ENCODE measurements at places on chromosomes 2 and 18.

GRCh38 chr18:44324361-44324760 lies 356.3 kb upstream of the SETBP1 start:
- no peak for DNase-seq

DNA sequence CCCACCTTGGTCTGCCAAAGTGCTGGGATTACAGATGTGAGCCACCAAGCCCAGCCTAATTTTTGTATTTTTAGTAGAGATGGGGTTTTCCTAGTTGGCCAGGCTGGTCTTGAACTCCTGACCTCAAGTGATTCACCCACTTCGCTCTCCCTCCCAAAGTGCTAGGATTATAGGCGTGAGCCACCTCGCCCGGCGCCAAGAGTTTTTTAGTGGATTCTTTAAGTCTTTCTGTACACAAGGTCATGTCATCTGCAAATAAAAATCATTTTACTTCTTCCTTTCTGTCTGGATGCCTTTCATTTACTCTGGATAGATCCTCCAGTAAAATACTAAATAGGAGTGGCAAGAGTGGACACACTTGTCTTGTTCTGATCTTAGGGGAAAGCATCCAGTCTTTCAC lies 61.7 kb downstream of the KCMF1 start:
- no peak for DNase-seq

GRCh38 chr2:5609201-5609600 lies 83.0 kb upstream of the SOX11 start:
- no peak for DNase-seq

DNA sequence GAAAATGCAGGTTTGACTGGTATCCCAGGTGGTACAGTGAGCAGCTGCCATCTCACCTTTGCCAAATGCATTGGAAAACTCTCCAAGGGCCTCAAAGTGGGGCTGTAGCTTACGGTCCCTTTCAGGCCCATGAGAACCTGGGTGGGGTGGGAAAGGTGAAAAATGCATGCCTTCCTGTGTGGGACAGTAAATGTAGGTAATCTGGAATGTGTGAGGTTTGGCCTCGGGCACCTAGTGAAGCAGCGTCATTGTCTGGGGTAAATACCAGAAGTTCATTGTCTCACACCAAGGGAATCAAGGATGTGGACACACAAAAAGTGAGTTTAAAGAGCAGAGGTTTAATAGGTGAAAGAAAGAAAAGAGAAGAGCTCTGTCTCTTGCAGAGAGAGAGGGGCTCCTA lies 36.6 kb downstream of the TIMM21 start:
- no peak for DNase-seq

DNA sequence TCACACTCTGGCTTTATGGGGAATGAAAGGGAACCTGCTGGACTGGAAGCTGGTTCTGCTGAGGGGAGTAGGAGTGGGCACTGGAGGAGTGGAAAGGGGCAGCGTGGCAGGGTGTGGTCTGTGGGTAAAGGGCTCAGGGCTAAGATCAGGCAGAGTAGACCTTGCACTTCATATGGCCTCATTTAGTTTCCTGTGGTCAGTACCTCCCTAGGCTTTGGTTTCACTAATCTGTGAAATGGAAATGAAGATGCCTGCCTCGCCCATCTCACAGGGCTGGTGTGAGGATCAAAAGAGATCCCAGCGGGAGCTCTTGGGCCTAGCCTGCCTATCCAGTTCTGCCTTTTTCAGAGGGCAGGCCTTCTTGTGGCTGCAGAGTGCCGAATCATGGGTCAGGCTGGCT lies 208.7 kb downstream of the LOXHD1 start:
- no peak for DNase-seq

- DNase-seq: no peak
These were observed 38.8 kb downstream of the TMEM178A start for GRCh38 chr2:39704540-39704939.

DNA sequence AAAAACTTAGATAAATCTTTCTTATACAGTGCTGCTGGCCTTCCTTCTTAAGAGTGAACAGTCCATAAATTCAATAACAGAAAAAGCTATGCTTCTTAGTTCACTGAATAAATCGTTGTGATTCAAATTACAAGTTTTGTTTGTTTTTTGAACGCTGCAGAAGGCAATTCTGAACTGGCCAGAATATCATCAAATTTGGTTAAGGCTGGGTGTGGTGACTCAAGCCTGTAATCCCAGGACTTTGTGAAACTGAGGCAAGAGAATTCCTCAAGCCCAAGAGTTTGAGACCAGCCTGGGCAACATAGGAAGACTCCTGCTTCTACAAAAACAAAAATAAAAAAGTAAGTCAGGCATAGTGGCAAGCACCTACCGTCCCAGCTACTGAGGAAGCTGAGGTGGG lies 111.2 kb upstream of the SLC39A10 start:
- DNase-seq: no peak

DNA sequence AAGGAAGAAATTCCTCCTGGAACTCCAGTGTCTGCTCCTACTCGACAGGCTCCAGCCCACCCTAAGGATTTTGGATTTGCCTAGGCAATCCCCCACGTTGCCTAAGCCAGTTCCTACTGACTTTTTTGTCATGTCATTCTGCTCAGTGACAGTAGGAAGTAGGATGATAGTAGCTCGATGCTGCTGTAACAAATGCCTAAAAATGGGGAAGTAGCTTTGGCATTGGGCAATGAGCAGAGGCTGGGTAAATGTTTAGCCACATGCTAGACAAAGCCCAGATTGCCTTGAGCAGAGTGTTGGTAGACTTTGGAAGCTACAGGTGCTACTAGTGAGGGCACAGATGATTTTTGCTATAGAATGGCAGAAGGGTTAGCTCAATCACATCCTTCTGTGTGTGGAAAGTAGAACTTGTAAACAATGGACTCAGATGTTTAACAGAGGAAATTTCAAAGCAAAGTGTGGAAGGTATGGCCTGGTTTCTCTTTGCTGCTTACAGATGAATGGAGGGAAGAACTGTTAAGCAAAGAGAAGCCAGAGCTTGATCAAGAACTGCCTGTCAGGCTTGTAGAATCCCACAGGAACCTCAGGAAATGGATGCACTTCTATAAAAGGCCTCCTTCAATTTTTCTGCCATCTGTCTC lies 154.8 kb downstream of the RNF144A start:
- DNase-seq: no peak

DNA sequence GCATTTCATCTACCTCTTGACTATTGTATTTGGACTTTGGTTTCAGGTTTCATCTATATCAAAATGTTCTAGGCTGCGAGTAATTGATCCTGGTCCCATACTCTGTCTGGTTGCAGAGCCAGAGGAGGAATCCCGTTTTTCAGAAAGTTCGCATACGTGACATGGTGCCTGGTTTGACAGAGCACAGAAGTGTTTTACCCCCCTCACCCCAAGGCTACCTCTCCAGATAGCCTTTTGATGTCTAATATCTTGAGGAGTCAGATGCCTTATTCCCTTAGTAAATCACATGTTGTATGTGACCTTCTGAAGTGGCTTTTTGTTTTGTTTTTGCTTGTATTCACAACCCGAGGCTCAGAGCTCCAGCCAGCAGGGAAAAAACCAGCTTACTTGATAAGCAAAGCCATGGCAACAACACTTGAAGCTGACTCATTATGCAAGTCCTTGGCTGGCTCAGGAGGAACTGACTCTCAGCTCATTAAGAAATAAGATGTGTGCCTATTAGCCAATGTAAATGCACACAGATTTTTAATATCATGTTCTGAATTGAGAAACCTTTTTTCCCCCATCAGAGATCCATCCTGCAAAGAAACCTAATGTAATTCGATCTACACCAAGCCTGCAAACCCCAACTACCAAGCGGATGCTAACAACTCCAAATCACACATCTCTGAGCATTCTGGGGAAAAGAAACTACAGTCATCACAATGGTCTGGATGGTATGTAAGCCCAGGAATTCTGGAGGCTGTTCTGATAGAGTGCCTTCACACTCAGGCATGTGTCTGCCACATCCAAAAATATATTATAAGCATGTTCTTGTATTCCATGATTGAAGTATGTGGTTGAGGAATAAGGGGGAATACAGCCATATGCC lies 41.4 kb downstream of the OXER1 start:
- no peak for DNase-seq

GRCh38 chr18:54607213-54608027 lies 16.4 kb downstream of the DYNAP start:
- no peak for DNase-seq

GRCh38 chr2:197124639-197125390 lies 185.8 kb downstream of the ANKRD44 start:
- no peak for DNase-seq

- DNase-seq: no peak
These were observed 44.3 kb downstream of the CACNB4 start for GRCh38 chr2:152054593-152054992.

GRCh38 chr18:12159446-12159845 lies 65.8 kb downstream of the ANKRD62 start:
- no peak for DNase-seq

DNA sequence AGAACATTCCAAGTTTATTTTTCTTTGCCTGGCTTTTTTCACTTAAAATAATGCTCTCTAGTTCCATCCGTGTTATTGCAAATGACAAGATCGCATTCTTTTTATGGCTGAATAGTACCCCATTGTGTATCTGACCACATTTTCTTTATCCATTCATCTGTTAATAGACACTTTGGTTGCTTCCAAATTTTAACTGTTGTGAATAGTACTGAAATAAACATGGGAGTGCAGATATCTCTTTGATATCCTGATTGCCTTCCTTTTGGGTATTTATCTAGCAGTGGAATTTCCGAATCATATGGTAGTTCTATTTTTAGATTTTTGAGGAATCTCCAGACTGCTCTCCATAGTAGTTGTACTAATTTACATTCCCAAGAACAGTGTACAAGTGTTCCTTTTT lies 230.5 kb downstream of the FIGN start:
- no peak for DNase-seq

DNA sequence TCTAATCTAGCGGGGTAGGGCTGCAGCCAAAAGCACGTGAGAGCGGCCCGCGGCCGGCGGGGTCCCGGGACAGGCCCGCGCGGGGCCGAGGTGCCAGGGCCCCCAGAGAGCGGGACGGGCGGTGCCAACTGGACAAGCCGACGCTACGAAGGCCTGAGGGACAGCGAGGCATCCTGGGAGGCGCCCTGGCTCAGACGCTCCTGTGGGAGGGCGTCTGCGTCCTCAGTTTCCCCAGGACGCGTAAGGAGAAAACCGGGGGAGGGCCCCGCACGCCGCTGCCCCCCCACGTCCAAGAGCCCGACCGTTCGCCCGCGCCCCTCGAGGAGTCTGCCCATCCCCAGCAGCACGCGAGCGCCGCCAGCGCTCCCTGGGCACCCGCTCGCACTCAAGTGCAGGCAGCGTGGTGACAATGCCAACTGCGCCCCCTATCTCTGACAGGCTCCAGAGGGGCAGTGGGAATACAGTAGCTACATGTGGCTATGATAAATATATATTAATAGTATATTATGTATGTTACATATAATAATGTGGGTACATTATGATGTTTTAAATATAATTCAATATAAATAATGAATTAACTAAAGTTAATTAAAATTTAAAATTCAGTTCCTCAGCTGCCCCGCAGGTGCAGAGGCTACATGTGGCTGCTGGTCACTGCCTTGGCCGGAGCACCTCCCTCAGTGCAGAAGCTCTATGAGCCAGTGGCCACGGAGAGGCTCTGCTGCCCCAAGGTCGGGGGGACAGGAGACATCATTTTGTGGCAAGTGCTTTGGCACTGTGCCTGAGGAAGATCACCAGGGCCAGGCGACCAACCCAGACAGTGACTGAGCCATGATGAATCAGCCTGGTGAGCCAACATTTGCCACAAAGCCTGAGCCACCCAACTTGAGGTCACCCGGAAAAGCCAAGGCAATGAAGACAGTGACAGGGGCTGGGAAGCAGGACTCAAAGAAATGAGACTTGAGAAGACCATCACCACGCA lies 5.5 kb upstream of the SFT2D3 start:
- no peak for DNase-seq

DNA sequence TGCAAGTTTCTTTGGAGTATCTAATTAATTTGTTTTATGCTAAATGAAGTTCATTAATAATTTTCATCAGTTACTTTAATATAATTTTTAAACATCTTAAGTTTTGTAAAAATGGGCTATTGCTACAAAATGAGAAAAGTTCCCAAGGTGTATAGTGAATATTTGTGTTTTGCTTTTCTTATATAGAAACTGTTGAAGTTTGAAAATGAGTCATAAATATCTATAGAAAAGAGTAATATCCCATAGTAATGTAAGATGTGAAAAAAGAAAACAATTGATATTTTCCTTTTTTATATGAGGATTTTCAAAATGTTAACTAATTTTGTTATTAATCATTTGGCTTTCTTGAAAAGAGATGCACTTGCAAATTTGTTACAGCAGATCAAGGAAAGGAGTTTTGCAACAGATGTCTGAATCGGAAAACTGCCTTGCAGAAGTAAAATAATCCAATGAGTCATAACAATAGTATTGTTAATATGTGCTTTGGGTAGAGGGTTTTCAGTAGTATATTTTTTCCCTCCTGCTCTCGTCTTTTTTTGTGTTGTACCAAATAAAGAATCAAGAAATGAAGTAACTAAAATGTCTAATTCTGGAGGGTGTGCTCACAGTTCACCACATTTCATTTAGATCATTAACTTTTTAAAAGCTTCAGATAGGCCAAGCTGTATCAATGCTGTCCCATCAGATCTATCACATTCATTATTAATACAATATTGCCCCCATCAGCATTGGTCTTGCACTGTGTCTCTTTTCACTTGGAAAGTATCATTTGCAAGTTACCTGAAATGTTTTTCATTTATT lies 15.5 kb downstream of the DUSP19 start:
- no peak for DNase-seq

GRCh38 chr2:108323619-108324018 lies 34.9 kb downstream of the SULT1C2 start:
- DNase-seq: no peak

GRCh38 chr2:127591221-127591923 lies 54.6 kb upstream of the GPR17 start:
- peak; percentile 32 for DNase-seq

DNA sequence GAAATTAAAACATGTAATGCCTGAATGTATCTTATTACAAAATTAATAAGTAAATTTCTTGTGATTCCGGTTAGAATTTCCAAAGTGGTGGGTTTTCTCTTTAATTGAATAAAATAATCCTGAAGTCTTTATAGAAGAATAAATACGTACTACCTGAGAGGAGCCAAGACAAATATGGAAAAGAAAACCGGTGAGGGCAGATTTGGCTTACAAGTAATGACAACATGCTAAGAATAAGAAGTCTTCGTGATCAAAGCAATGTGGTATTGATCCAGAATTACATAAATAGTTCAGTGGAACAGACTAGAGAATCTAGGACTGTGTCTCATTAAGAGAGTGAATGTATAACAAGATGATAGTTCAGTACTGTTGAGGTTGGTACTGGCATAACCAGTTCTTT lies 167.5 kb downstream of the NEDD4L start:
- DNase-seq: no peak

GRCh38 chr2:199197448-199197847 lies 260.3 kb downstream of the SATB2 start:
- no peak for DNase-seq

DNA sequence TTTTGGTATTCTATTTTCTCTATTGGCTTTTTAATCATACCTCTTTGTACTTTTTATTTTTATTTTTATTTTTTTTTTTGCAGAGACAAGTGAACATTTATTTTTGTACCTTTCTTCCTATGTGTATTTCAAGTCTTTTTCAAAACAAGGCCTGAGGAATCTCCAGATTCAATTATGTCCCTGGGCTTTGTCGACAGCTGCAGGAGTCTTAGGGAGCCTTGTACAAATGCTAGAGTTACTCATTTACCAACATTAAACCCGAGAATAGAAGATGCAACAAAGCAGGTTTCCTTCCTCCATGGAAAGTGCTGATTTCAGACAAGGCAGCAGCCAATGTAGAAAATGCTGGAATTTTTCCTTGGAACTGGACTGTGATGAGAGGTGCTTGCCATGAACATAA lies 242.8 kb downstream of the TNS1 start:
- DNase-seq: no peak

- peak; percentile 51 for DNase-seq
These were observed 111.4 kb downstream of the FTCDNL1 start for GRCh38 chr2:199739413-199740110.

GRCh38 chr2:23905155-23905554 lies 21.8 kb downstream of the ATAD2B start:
- no peak for DNase-seq

All from stimulated activated CD8-positive, alpha-beta memory T cell treated with anti-CD3 and anti-CD28 coated beads, Interleukin-7, amount 100 ng/mL, for 24 hours (primary cell).